ENCODE measurements at places on chromosomes 3 and 15.

- no peak for DNase-seq
These were observed 257.0 kb downstream of the CD47 start for GRCh38 chr3:107833722-107834416.

DNA sequence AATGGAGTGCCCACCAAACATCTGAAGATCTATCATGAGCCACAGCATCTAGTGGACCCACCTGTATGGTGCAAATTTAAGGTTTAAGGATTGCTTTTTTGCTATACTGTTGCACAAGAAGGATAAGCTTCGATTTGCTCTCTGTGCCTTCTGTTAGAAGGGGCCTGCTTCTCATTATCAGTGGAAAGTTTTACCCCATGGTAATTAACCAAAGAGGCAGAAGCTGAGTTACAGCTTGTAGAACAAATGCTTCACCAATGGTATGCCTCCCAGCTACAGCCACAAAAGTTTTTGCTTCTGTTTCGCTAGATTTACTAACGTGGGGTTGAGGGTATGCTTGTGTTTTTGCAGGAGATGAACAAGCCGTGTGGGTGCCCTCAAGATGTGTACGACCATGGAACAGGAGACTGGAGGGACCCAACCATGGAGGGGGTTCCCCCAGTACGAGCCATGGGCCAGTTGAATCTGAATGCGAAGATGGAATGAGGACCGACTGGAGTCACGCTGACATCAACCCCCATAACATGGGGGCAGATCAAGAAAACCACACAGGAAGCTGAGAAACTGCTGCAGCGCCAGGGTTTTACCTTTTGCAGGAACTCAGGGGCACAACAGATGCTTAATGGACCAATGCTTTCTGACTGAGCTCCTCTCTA lies 43.5 kb downstream of the ACAD9 start:
- peak; percentile 32 for DNase-seq

DNA sequence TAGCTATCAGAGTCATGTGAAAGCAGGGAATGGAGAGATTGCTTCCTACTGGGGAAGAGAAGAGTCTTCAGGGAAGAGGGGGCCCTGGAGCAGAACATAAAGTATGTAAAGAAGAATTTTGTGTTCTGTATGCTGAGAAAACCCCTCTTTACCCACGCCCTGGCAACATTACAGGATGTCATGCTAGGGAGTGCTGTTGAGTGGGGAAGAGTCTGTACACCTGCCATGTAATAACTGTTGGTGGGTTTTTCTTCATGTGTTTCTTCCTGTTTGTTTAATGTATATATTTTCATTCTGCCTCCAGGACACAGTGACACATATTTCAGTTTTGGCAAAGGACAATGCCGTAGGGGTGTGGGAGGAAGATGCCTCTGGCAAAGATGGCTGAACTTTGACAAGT lies 122.8 kb upstream of the LPP start:
- DNase-seq, result no peak

- no peak for DNase-seq
These were observed 45.2 kb downstream of the CMC1 start for GRCh38 chr3:28286595-28286994.

DNA sequence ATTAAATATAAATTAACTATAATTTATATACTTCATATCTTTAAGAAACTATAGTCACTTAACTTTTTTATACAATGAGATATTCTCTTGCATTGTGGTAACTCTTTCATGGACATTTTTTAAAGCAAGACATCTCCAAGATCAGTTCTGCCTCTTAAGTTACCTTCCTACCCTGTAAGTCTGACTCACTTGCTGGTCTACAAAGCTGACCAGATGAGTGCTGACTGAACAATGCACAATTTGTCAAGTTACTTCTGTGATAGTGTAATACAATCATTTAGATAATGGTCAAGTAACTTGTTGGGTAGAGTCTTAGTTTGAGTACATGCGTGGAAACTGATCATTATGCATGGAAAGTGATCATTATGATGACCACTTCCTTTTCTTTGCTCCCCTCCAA lies 145.9 kb downstream of the MEIS2 start:
- DNase-seq, result no peak

- no peak for DNase-seq
These were observed 4.3 kb upstream of the EIF3J start for GRCh38 chr15:44532689-44533088.

DNA sequence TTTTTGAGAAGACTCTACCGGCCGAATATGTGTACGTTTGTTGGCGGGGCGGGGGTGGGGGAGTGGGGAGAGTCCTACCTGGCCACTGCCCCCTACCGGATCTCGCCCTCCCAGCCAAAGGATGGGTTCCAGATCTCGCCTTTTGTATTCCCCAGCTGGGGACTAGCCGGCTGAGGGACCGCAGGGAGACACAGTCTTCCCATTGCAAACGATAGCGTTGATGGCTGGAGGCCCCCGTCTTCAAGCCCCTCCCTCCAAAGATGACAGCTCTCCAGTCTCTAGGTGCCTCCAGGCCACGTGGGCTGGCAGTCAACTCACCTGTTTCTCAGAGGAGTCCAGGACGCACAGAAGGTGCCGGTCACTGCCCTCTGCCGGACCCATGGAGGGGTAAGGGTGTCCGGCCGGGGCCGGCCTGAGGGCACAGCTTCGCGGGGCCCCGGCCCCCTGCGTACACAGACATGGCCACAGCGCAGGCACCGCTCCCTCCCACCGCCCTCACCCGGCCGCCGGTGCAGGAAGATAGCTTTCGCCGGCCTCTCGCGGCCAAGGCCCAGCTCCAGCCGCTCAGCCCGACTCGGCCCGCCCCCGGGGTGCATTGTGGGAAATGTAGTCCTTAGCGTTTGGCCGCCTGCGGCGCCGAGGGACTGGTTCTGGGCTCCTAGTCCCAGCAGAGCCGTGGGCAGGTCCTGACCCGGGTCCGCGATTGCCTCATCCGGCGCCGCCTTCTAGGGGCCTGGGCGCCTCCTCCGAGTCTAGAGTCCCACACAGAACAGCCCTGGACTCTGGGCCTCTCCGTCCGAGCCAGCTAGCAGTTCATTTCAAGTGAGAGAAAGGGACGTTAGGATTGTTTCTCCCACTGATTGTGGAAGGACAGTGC lies at the start of gene MON1A:
Gene MON1A, minus strand, starts transcription at position 521 of the 877 bp plus-strand sequence. CDS start 16,465 bp downstream, outside the sequence.
- DNase-seq, result peak; percentile 90

DNA sequence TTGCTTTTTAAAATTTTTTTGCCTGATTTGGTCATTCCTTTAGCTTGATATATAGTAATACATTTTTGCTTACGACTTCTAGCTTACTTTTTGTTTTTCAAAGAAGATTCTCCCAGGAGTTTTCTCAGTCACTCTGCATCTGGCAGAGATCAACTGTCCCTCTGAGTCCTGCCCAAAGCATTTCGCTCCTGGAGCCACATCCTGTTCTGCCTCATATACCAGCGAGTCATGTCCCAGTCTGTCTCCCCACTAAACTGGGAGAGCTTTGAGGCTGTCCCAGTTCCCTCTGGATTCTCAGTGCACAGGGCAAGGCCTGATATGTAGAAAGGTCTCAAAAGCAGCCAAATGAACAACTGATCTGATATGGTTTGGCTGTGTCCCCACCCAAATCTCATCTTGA lies 326.3 kb downstream of the ARRDC4 start:
- DNase-seq, result no peak

DNA sequence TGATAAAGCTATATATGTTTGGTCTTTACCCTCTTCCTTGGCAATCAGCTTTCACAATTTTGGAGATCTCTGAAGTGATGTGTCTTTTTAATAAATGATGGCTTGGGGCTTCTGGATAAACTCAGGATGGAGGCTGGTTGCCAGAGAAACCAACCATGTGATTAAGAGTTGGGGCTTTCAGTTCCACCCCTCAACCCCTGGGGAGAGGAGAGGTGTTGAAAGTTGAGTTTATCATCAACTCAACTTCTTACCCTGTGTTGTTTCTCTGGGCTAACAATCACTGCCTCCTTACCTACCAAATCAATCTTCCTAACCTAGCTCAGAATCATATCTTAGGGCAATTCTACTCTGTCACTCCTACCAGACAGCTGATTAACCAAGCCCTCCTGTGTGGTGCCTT lies 735.8 kb downstream of the ZPLD1 start:
- DNase-seq, result no peak

DNA sequence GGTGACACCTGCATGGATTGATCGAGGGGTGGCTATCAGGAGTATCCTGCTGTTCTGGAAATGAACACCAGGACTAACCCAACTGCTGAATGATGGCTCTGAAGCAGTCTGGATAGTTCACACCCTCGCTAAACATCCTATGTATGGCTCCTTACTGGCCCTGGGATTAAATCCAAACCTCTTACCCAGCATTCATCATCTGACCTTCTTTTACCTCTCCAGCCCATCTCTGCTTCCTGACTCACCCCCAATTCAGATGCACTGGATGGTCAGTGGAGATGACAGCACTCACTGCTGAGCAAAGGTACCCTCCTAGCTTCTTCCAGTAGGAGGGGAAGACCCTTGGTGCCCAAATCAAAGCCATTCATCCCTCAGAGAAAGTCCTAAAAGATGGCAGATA lies 235.2 kb upstream of the TRIM42 start:
- DNase-seq, result no peak

DNA sequence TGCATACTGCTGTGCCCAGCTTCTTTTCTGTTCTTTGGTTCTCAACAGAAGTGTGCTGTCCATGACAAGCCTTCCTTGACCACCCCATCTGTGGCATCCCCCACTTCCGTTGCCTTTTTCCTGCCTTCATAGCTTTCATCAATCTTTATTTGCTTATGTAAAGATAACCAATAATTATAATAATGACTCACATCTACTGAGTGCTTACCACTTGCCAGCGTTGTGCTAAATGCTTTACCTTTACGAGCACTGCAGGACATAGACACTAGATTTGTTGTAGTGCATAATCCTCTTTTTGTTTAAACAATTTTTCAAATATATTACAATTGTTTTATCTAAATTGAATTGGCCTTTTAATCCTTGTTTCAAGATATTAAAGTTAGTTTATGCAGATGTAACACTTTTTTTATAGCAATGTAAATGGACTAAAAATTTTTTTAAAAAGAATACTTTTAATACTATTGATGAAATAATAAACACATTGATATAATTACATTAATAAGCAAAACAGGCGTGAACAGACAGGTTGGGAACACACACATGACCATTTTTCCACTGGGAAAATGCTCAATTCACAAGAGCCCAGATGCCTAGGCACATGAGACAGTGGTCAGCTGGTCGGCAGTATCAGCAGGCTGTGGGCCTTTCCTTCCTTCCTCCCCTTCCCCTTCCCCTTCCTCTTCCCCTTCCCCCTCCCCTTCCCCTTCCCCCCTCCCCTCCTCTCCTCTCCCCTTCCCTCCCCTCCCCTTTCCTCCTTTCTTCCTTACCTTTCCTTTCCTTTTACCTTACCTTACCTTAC lies 42.5 kb downstream of the TRAK1 start:
- no peak for DNase-seq

DNA sequence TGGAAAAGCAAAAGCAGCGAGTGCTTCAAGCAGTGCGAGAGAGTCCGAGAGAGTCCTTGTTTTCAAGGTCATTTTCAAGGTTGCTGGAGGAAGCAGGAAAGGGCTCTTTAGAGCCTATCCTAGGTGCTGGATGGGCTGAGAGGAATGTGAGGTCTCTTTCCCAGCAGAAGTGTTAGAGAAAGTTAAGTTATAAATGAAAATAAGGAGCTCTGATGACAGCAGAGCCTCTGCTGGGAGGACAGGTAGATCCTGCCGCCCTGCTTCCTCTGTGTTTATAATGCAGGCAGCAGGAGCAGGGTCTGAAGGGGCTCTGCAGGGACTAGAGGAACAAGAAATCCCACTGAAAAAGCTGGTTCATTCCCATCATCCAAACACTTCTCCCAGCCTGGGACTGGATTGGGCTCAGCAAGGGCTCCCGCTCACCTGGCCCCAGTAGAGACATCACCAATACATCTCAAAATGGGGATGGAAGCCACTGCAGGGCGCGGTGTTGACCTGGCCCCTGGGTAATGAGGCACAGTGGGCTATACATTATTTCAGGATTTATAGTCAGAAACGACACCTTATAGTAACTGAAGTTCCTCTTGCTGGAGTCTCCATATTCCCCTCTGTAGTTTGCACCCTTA lies 41.5 kb upstream of the RAB6B start:
- DNase-seq, result no peak

DNA sequence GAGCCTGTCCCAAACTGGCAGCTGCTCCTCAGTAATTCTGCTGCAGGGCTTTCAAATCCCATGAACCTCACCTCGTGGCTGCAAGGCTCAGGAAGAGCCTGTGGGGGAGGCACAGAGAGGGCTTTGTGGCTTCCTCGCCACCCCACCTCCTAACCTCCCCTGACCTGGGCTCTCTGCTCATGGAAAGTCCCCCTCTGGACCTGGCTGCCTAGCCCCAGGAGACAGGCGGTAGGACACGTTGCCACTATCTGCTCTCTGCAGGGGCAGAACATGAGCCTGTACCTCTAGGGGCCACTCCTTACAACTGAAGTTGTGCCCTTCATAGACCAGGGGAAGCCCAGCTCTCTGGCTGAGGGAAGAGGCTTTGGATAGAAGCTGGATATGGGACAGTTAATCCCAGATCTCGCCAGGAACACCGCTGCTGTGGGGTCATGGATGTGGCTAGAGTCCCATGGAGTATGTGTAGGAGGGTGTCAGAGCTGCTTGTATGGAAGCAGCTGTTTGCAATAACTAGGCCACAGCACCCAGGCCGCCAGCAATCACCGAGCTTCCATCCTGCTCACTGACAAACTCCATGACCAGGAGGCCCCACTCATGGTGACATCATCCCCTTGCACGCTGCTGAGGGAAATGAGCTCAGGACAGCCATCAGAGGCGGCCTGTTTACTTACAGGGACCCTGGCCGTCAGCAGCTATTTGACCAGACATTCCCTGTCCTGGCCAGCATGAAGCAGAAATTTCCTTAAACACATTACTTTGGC lies 34.0 kb upstream of the CILP start:
- no peak for DNase-seq

- no peak for DNase-seq
These were observed 56.9 kb upstream of the HERC1 start for GRCh38 chr15:63890617-63891016.

- DNase-seq, result no peak
These were observed 269.8 kb upstream of the POU1F1 start for GRCh38 chr3:87546216-87546615.

DNA sequence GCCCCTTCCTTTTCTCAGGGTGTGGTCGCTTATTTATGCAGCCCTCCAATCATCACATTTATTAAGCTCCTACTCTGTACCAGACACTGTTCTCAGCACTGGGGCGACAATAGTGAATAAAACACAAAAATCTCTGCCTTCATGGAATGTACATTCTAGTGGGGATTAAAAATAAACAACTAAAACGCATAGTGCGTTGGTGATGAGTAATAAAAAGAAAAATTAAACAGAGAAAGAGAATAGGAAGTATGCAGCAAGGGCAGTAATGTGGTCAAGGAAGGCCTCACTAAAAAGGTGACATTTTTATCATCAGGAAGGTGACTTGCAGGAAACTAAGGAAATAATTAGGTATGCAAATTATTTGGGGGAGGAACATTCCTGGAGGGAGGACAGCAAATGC lies 5.1 kb downstream of the SLC51B start:
- DNase-seq, result no peak

DNA sequence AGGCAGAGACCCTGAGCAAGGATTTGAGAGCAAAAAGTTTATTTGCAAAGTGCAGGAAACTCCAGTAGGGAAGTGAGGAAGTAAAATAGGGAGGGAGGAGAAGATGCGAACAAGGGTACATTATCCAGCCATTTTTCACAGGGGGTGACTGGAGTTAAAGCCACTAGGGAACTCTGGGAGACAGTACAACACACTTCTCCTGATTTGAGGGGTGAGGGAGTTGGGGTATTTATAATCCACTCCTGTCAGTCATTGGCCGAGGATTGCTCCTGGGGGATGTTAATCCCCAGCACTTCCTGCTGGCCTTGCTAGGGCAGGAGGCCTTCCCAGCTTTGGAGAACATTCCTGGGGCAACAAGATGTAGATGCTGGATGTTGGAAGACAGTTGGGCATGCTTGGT lies 28.2 kb downstream of the CCR3 start:
- no peak for DNase-seq

- DNase-seq, result no peak
These were observed 74.3 kb downstream of the CORO2B start for GRCh38 chr15:68653031-68653635.

Data from stimulated activated CD4-positive, alpha-beta T cell treated with anti-CD3 and anti-CD28 coated beads, Interleukin-12 subunit alpha, Interleukin-12 subunit beta, amount 100 ng/mL, for 48 hours (primary cell).